Activated T-helper 1 cell treated with Interleukin-2 at 50 U/mL for 16 hours (primary cell): ENCODE measurements at places on chromosomes 4 and X.

GRCh38 chr4:136355970-136356369, 1176.3 kb downstream of the PCDH18 start:
- no peak for DNase-seq

DNA sequence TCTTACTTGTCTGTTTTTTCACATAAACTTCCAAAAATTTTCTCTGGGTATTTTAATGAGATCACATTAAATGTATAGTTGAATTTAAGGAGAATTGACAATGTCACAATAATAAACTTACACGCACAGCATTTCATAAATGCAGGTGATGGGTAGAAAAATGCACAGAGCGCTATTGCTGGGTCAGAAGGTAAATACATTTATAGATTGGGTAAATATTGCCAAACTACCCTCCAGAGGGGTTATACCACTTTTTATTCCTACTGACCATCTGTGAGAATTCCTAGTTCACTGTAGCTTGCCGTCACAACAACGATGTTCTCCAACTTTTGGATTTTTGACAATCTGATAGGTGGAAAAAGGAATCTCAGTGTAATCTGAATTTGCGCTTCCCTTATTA, 34.6 kb downstream of the ANXA5 start:
- no peak for DNase-seq

DNA sequence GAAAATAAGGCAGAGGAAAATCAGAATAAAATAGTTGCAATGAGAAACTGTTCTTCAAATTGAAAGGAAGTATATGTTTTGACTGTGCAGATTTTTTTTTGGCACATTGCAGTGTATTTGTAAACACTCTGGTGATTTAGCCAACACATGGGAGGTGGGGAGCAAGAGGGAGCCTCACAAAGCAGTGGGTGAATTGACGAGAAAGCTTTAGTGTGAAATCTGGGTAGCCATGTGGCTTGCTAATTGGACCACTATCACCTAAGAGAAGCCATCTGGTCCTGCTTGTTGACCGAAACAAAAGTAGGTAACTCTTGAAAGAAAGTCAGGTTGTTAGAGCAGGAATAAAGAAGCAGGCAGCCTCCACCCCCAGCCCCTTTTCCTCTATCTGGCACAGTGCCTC, 10.4 kb downstream of the CLCN5 start:
- no peak for DNase-seq

- no peak for DNase-seq
Observed at GRCh38 chr4:2954358-2955185, 8.6 kb downstream of the NOP14 start.

DNA sequence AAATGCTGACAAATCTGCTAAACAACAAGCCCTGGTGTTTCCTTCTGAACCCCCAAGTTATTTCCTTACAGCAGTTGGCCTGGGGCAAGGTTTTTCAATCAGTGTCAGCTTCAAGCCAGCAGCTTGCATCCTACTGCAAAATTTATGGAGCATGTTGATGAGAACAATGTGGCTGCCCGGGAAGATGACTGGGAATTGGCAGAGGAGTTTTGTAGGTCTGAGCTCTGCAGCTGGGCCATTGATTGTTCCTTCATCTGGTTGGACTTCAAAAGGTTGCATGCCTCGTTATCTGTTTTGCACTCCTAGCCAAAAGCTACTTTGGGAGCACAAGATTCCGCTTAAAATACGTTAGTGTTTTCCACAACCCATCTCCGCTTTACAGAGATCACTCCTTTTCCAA, 1030.3 kb upstream of the LCORL start:
- no peak for DNase-seq

DNA sequence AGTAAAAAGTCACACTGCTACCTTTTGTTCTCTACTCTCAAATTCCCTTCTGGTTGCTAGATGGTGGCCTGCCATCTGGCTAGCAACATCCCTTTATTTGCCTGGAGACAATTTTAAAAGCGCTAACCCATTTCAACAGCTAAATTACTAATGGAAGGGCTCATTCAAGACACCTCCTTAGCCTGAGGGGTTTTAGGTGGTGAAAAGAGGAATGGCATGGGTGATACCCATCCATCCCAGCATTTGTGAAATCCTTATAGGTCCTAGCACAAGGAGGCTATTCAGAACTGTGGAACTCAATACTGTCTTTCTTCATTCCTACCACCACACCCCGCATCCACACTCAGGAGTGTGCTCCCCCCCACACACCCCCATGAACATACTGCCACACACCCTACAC, 33.5 kb downstream of the ARHGEF9 start:
- DNase-seq: no peak

- DNase-seq: no peak
Observed at GRCh38 chrX:1883772-1884171, 268.9 kb downstream of the ASMT start.

DNA sequence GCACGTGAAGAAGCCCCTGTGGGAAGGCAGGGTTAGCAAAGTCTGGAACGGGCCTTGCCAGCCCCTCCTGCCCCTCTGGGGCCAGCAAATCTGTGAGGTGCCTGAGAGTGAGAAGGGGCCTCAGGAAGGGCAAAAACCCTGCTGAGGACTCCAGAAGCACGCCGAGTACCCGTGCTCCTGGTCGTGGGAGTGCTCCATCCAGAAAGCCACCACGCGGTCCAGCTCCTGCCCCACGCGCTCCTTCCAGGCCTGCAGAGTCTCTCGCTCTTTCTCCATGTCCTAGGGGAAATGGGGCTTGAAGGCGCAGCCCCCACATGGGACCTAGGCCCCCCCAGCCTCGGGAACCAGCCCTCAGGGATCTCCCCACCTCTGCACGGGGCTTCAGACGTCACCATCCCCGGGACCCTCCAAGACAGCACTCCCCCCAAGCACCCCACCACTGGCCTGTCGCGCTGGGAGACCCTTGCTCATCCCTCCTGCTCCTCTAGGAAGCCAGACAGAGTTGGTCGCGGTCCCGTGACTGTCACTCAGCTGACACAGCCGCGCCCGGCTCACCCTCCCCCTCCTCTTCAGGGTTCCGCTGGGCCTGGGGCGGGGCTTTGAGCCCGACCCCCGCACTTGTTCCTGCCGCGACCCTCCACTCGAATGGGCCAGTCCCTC, at the start of gene RENBP:
Gene RENBP (minus strand): TSS at position 504 of the 660 bp plus-strand sequence. CDS start 33 bp downstream, at position 471.
- no peak for DNase-seq

DNA sequence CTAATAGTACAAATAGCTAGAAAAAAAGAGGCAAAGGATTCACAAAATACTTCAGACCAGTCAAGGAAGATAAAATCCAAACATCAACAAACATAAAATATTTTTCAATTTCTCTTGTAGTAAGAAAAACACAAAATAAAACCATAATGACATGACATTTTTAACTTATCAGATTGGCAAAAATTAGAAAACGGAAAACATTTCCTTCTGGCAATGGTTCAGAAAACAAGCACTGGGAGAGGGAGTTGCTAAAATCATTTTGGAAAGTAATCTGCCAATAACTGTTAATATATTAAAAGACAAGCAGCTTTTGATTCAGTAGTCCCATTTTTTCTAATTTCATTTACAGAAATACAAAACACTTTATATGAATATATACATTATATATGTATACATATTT, 26.1 kb downstream of the TKTL2 start:
- DNase-seq: no peak

GRCh38 chr4:176910646-176911045, 117.9 kb upstream of the VEGFC start:
- DNase-seq: no peak

- DNase-seq: no peak
Observed at GRCh38 chr4:89284828-89285227, 22.8 kb downstream of the GPRIN3 start.

- no peak for DNase-seq
Observed at GRCh38 chr4:174753021-174753420, 76.0 kb downstream of the GLRA3 start.

DNA sequence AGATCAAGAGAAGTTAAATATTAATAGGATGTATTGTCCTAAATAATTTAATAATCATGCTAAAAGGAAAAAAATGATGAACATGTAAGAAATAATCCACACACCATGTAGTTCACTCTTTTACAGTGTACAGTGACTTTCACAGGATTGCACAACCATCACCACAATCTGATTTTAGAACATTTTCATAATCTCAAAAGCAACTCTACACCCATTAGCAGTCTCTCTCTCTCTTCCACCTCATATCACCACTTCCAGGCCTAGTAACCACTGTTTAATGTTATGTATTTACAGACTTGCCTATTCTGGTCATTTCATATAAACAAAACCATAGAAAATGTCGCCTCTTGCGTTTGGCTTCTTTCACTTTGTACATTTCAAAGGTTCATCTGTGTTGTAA, 153.4 kb downstream of the FSTL5 start:
- no peak for DNase-seq

DNA sequence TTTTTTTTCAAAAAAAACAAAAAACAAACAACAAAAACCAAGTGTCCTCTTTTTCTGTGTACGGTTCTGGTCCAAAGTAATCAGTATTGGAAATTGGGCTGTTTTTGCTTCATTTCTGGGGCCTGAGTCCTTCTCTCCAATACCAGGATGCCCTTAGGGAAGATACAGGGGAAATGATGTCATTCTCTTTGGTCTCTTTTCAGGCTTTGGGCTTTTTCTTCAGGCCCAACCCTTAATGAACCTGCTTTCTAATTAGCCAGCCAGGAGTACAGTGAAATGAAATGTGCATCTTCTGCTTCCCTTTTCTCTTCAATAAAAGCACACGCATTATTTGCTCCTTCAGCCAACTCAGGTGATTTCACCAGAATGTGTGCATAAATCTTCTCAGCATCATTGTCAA, 52.6 kb upstream of the RBPJ start:
- DNase-seq: no peak
